ENCODE measurements at places on chromosomes 6 and 20. TPM values are rescaled to one million over a fixed set of nuclear protein-coding genes. Genes with fewer than 3 reads are reported as not detected.

The CDH4 gene
- 24.1 TPM for polyA plus RNA-seq

The CLPSL1 gene
- polyA plus RNA-seq = not detected

The THEMIS gene
- not detected for polyA plus RNA-seq

The DUSP22 gene
- 28.2 TPM for polyA plus RNA-seq

The DLL1 gene
- 30.5 TPM for polyA plus RNA-seq

Data from spinal cord (tissue), 10 donors.